ENCODE measurements at places on chromosomes 2 and 18.

DNA sequence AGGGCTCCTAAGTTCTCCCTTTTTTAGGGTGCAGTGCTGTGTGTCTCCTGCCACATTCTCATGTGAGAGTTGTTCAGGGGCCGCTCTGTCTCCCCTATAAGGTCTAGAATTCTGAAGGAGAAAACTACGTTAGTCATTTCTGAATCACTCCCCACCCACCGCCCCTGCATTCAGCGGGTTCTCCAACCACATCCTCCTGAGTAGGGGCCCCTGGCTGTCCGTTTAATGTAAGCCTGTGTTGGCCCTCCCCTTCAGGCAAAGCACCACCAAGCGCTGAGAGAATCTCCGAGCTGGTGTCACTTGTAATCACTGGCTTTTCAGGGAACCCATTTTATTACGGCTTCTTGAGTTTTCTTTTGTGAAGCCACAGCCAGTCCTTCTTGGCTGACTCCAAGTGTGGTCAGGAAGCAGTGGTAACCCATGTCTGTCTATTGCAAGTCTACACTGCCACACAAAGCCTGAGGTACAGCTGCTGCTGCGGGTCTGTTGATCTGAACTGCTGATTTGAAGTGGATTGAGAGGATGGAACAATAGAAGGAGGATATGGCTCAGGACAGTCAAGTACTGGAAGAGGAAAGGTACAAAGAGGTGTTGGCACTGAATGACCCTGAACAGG is 16.9 kb downstream of the LCT start:
- DNase-seq = no peak

- no peak for DNase-seq
These were observed 51.0 kb downstream of the MOGAT1 start for GRCh38 chr2:222722327-222722946.

- no peak for DNase-seq
These were observed 723 bp upstream of the SLC30A3 start for GRCh38 chr2:27263287-27264252.

GRCh38 chr2:60364491-60364890 is 189.0 kb downstream of the BCL11A start:
- no peak for DNase-seq

- no peak for DNase-seq
These were observed 101.7 kb downstream of the GAREM1 start for GRCh38 chr18:32368991-32369390.

- DNase-seq = no peak
These were observed 37.6 kb downstream of the PTPN18 start for GRCh38 chr2:130393318-130393910.

DNA sequence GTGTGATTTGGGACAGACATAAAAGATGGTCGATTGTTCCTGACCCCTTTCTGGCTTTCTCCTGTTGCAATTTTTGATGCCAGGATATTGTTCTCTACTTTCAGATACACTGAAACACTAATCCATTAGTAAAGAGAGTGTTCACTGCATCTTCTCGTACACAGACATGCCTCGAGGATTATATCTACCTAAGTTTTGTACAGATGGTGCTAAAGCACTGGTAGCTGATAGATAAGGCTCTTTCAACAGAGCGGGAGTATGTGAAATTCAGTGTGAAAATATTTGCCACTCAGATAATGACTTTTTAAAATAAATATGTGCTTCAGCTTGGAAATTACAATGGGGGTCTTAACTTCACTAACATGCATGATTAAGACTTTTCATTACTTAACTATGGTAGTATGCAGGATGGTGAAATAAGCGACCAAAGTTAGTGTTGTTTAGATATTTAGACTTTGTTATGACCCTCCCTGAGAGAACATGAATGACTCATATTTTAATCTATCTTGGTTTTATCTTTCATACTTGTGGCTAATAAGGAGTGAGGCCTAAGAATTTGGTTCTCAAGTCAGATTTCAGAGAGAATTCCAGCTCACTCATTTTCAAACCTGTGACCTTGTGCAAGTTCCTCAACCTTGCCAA is 474.9 kb downstream of the NRXN1 start:
- DNase-seq = no peak

DNA sequence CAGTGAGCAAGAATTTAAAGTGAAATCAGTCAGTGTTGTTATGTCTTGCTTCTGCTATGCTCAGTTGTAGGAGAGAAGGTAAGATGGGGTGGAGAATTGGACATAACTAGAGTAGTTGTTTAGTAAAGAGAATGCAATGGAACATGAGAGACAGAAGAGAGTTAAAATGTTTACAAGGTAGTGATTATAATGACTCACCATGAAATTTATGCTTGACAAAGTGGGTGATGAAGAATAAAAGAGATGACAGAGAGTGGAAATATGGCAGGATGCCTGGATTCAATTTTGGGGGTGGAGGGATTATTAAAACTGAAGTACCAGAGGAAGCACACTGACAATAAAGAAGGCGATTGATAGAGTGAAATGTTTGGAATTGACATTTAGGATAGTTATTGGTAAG is 10.6 kb downstream of the SCG2 start:
- no peak for DNase-seq

GRCh38 chr2:206259376-206260187 is 14.9 kb upstream of the ZDBF2 start:
- no peak for DNase-seq

DNA sequence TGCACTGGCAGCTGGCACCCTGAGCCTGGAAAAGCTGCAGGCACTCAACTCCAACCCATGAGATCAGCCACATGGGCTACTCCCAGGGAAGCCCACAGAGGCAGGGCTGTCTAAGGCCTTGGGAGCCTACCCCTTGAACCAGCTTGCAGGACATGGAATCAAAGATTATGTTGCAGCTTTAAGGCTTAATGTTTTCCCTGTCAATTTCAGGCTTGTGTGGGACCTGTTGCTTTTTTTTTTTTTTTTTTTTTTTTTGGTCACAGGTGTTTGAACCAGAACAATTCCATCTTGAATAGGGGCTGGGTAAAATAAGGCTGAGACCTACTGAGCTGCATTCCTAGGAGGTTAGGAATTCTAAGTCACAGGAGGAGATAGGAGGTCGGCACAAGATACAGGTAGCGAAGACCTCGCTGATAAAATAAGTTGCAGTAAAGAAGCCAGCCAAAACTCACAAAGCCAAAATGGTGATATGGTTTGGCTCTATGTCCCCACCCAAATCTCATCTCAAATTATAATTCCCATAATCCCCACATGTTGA is 7.5 kb upstream of the IL1A start:
- no peak for DNase-seq

DNA sequence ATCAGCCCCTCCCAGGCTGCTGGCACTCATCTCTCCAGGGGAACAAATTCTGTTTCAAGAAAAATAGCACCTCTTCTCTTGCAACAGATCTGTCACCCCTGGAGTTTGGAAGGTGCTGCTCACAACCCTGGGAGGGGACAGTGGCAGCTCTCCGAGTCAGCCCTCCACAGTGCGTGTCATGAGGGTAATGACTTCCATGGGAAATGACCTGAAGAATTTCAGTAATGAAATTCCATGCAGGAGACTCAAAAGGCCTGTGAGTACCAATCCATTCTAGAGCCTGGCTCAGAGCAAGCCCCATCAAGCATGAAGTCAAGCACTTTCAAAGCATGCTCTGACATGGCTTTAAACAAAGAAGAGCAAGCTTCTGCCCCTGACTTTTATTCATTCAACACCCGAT is 276.3 kb upstream of the PARD3B start:
- no peak for DNase-seq

DNA sequence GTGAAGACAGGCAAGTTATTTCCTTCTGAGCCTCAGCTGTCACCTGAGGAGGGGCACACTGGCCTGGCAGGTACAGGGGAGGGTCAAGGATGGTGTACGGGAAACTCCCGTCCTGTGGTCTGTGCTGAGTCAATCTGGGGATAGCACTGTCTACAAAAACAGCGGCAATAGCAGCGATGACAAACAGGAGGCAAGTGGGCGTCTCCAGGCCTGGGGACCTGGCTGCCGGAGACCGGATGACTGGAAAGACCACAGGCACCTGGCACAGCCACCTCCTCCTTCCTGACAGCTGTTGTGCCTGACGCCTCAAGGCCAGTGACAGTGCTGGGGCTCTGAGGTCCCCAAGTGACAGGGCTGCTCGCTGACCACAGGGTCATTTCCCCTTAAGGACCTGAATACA is 202.1 kb upstream of the HS6ST1 start:
- DNase-seq = no peak

DNA sequence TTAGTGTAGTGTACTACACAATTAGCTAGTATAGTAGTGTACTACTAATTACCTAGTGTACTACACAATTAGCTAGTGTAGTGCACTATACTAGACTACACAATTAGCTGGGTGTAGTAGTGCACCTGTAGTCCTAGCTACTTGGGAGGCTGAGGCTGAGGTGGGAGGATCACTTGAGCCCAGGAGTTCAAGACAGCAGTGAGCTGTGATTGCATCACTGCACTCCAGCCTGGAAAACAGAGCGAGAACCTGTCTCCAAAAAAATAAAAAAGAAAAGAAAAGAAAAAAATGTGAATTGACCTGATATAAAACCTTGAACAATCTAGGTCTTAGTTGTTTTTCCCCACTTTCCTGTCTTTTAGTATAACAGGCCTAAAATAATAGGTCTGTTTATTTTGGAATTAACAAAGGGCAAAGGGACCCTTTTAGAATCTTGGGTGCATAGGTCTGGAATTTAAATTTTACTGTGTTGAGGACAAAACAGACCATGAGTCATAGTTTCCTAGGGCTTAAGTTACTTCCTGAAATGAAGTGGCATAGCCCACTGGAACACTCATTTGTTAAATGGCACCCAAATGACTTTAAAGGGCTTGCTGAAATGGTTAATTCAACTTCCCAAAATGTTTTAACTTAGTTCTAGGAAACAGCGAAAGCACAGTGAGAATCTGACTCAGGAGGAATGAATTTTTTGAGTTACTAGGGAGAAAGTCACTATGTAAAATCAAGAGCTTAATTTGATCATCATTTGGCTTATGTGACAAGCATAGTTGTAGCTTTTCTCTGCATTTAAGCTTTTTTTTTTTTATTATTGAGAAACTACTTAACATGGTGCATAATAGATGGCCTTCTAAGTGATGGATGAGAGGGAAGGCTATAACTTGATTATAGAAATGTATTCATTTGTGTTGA is 50.7 kb upstream of the ARL5A start:
- no peak for DNase-seq

- DNase-seq = no peak
These were observed 23.4 kb upstream of the UGP2 start for GRCh38 chr2:63818271-63818670.

DNA sequence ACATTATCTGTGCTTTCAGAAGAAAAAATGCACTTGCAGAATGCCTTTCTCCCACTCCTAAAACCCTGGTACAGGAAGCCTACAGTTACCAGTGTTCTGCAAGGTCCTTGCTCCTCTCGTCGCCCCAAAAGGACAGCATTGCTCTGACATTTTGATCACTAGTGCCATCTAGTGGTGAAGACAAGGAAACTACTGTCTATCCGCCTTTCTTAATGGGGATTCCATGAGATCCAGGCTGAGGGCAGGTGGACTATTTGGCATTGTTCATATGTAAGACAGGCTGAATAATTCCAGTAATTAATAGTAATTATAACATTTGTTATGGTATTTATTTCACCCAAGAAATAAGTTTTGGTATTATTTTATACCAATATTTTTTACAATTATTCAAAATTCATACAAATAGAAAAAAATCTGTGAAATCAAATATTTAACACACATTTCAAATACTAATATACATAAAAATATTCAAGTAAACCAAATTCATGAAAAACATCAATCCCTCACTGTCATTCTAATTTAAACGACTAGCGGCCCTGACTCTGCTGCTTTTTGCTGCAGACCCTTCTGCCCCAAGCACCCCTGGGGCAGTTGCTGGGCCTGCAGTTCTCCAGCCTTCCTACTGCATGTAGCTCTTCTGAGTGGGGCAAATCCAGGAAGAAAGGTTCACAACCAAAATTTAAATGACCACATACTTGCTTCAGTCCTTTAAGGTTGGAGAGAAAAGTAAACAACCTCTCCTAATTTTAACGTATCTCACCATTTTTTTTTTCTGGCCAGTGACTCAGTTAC is 19.0 kb downstream of the TPGS2 start:
- DNase-seq = peak; percentile 14

GRCh38 chr2:121251497-121251896 is 33.5 kb downstream of the TFCP2L1 start:
- DNase-seq = no peak

GRCh38 chr2:190994148-190994547 is 19.8 kb downstream of the STAT1 start:
- DNase-seq = no peak

GRCh38 chr2:127401757-127402695 is 14.3 kb upstream of the MAP3K2 start:
- no peak for DNase-seq

DNA sequence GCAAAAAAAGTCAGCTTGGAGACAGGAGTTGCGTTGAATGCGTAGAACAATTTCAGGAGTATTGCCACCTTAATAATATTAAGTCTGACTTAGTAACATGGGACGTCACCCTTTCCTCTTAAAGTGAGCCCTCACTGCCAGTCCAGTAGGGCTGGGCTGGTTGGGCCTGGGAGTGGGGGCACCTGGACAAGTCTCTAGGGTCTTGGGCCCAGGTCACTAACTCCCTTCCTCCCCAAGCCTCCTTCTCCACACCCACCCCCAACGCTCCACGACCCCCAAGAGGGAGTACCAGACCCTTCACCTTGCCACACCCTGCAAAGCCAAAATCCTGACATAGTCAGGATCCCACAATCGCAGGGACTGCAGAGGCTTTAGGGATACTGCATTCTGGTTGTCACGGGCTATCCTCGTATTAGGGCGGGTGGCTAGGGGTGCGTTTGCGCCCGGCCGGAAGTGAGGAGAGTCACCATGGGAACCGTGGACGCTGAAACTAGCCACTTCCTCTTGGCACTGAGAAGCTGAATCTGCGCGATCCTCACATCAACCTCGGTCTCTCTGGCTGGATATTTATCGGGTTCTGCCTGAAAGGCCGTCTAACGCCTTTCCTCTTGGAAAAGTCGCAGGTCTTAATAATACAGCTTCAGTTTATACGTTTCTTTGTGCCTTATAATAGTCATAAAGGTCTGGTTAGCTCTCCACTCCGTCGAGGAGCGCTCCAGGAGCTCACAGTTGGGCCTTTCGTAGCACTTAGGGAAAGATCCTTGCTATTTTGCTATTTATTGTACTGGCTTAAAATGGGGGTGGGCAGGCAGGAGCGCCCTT is 10.3 kb upstream of the CXXC1 start:
- DNase-seq = peak; percentile 55

GRCh38 chr2:129192117-129192516 is 787.3 kb upstream of the RAB6C start:
- DNase-seq = no peak

DNA sequence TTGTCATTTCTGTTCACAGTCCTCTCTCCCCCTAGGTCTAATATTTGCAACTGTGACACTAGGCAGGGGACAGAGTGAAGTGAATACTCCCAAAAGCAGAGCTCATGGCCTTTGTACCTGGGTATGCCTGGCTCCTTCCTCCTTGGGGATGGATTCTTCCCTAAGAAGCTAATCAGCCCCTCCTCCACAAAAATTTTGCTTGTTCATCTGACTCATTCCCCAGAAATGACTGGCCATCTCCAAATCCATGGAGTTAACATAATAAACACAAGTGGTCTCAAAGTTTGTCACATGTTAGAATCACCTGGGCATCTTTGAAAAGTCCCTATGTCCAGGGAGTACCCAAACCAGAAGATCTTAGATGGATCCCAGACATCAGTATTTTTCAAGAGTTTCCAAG is 65.3 kb downstream of the SUCLG1 start:
- DNase-seq = no peak

GRCh38 chr2:3173031-3173430 is 204.6 kb downstream of the EIPR1 start:
- no peak for DNase-seq

- DNase-seq = no peak
These were observed 52.3 kb downstream of the TFCP2L1 start for GRCh38 chr2:121232626-121233265.

- no peak for DNase-seq
These were observed 18.3 kb downstream of the AAK1 start for GRCh38 chr2:69625078-69625795.

Data from endothelial cell (in vitro differentiated cells).